Stimulated activated CD4-positive, alpha-beta T cell treated with anti-CD3 and anti-CD28 coated beads, Interleukin-15, amount 100 ng/mL, for 1 hour (primary cell): ENCODE measurements at places on chromosomes 6 and 20.
A peak's percentile ranks its signal among the peaks of the same experiment; 100 is the strongest.

GRCh38 chr6:31834367-31835250, 7.1 kb downstream of the HSPA1B start:
- DNase-seq, result peak; percentile 71

GRCh38 chr20:49278818-49279676, 1.2 kb upstream of the ZNFX1 start:
- no peak for DNase-seq

DNA sequence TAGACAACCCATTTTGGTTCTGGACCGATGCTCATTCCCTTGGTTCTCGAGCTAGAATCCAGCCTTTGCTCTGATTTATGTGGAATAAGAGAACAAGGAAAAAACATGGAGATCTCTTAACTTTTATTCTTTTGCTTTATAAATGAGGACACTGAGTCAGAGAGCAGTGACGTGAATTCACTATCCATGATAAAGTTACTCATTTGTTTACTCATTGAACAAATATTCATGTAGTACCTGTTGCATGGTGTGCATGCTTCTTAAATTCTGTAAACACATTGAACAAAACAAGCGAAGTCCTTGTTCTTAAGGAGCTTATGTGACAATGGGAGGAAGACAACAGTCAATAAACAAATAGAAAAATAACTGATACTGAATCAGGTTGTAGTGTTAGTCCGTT, 56.9 kb downstream of the BMP2 start:
- DNase-seq, result no peak

DNA sequence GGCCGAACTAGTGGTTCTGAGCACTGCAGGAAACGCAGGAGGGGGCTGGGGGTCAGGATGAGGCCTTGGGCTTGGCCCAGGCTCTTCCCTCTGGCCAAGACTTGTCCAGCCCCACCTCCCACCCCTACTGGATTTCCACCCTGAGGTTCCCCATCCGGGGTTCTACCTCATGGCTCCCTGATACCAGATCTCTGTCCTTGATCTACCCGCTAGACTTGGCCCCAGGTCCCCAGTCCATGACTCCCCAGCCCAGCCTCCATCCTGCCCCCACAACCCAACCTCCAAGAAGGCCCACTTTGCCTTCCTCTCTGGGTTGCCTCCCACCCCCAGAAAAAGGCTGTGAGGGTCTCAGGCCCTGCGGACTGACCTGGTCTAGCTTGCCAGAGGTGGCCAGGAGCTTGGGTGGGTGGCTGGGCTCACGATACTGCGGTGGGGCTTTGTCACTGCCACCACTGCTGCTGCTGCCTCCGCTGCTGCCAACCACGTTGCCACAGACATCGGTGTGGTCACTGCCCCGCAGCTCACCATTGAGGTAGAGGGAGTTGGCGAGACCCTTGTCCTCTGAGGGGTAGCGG, 6.8 kb upstream of the FASTKD5 start:
- DNase-seq, result no peak

DNA sequence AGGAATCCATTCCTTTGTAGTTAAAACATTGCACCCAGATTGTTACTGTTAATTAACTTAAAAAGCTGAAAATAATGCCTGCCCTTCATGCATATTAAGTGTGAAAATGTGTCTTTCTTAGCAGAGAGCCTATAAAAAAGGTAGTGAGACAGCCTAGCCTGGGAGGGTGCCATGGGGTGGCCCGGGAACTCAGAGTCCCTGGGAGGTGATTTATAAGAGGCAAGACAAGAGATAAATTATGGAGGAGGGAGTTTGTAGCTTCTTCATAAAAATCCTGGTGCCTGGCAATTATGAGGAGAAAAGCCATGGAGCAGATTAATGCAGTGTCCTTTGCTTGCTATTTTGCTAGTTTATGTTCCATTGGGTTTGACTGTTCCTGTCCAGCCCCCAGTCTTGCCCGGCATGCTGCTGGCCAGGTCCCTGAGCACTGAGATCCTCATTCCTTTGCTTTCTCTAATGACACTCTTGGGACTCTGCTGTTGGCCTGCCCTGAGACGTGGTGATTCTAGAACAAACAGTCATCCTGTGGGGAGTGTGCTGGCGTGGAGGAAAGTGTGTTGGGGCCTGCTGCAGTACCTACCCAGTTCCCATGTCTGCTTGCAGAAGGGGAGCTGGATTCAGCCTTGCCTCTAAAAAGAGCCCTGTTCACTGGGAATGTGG, 4.2 kb downstream of the MLN start:
- no peak for DNase-seq

DNA sequence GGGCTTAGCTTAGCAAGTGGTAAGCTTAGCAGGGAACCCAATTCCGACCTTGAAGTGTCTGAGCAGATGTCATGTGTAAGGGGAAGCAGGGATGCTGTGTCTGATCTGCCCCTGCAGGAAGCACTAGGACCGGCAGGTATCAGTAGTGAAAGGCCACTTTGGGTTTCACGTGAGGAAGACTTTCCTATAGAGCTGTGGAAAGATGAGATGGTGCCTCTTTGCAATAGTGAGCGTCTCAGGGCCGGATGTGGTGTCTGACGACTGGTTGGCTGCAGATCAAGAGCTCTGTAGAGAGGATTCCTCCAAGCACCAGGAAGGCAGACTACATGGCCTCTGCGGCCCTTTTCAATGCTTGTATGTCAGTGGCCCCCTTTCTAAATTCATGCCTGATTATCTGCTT, 98.3 kb downstream of the TIAM2 start:
- DNase-seq, result no peak

DNA sequence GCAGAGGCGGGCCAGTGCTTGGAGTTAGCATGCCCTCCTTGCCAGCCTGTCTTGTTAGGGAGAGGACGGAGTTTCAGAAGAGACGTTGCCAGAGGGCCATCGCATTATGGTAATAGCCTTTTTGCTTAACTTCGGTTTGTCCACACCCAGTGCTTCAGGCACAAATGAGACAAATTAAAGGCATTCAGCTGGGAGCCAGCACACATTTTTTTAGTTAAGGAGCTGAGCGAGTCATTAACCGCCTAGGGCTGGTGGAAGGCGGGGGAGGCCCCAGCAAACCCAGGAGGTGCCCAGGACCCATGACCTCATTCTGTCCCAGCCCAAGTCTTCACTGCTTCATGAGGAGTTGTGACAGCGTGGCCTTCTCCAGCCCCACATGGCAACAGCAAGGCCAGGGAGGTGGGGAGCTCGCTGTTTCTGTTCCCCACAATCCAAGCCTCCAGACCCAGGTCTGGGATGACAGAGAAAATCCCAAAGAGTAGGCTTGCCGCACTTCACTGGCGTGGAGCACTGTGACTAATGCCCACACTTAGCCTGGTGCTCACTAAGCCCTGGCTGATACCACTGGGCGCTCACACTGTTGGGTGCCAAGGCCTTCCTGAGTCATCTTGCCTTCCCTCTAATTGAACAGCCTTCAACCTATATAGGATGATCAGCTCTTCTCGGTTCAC, 237.1 kb downstream of the ANKRD60 start:
- no peak for DNase-seq

GRCh38 chr6:143679041-143679440, 1.3 kb downstream of the PHACTR2 start:
- DNase-seq, result no peak

GRCh38 chr6:129966125-129966524, 52.3 kb upstream of the L3MBTL3 start:
- no peak for DNase-seq

- DNase-seq, result no peak
These were observed 26.0 kb downstream of the SLC17A9 start for GRCh38 chr20:62978561-62978943.

- DNase-seq, result no peak
These were observed 518.0 kb upstream of the SLC35B3 start for GRCh38 chr6:8953310-8953709.

GRCh38 chr6:169108753-169109152, 144.9 kb downstream of the THBS2 start:
- no peak for DNase-seq

DNA sequence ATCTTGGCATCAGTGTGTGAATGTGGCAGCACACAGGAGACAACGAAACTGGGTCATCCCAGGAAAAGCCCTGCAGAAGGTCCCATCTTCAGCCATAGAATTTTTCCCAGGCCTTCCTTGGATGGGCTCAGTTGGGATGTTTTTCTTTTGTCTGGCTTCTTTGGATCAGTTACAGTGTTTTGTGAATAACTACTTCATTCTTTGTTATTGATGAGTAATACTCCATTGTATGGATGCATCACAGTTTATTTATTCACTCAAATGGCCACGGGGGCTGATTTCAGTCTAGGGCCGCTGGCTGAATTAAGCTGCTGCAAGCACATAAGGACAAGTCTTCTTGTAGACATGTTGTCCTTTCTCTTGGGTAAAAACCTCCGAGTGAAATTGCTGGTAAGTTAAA, 81.3 kb upstream of the CD93 start:
- DNase-seq, result no peak

DNA sequence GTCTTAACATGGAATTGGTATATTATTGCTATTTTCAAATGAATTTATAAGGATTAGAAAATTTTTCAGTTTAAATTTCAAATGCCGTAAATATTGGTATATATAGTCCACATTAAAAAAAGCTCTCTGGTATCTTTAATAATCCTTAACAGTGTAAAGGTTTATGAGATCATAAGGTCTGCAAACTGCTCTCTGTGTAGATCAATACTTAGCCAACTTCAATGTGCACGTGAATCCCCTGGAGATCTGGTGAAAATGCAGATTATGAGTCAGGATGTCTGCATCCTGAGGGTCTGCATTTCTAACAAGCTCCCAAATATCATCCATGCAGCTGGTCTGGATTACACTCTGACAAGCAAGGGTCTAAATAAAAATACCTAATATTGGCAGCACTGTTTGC, 43.5 kb downstream of the LAMA4 start:
- DNase-seq, result no peak

GRCh38 chr6:115882174-115882573, 178.5 kb downstream of the FRK start:
- no peak for DNase-seq

GRCh38 chr6:21587179-21587960, 6.2 kb upstream of the SOX4 start:
- DNase-seq, result no peak

- DNase-seq, result no peak
These were observed 47.4 kb downstream of the SLC35B3 start for GRCh38 chr6:8387942-8388437.

DNA sequence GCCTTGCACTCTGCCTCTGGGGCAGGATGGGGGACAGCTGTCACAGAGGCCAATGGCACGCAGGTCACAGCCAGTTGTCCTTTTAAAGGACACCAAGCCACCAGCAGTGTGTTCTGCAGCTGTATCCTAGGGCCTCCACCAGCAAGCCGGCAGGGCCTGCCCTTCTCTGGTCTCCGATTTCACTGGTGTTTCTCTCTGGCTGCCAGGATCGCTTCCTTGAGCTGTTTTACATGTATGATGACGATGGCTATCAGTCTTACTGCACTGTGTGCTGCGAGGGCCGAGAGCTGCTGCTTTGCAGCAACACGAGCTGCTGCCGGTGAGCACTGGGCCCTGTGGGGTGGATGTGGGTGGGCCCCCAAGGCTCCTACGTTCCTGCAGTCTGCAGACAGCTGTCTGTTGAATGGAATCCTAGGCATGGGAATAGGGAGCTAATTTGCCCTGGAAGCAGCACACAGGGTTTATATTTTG, 22.7 kb upstream of the MAPRE1 start:
- DNase-seq, result no peak

GRCh38 chr6:31958412-31958740, 395 bp downstream of the NELFE start:
- DNase-seq, result no peak

GRCh38 chr6:74798302-74798701, 407.6 kb downstream of the COL12A1 start:
- no peak for DNase-seq

DNA sequence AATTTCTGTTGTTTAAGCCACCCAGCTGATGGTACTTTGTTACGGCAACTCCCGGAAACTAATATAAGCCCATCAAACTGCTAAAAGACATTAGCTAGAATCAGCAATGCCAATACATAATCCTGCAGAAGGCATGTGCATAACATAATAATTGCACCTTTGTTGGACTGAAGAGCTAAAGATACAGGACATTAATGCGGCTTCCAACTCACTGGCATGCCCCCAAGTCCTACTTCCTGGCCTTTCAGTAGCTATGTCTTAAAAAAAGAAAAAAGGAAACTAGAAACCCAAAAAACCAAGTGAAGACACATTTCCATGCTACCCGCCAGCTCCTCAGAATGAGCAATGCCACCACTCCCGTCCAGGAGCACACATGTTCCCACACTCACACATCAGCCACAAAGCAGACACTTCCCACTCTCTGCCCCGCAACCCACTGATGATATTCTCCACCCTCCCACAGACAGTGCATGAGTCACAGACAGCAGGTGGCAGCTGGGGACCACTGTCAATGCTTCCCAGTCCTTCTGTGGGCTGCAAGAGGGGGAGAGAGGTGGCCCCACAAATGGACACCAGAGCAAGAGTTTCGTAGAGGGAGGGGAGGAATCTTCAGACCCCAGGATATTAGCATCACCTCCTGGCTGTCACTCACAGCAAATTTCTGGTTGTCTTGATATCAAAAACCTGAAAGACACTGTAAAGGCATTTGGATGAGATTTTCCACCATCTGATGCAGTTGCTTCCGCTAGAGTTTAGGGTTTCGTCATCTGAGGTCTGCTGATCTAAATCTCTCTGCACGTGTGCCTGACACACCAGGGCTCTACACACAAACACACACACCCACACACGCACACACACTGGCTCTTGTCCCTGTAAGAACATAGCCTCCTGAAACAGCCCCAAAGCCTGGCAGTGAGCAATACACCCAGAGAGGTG, 32.8 kb downstream of the GFOD1 start:
- peak; percentile 51 for DNase-seq

DNA sequence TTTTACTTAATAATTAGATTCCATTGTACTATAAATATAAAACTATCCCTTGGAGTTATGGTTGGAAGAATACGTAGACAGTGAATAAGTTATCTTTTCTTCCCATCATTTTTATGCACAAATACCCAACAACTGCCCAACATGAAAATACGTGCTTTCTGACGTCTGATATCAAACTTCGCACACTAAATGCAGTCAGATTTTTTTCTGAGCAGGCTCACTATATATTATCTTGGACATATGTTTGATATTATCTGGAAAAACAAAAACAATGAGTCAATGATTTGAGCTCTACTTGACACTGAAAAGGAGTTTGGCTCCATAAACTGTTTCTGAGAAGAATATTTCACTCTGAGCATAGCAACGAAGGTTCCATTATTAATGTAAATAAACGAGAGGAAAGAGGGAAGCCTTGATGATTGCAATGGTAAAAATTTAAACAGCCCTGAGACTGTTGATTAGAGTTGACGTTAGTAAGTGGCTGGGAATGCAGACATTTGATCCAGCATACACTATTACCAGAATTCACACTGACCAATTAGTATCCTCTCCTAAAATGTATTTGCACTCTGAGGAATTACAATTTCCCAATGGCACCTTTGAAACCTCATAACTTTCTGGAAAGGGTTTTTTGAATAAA, 1090.0 kb downstream of the EPHA7 start:
- no peak for DNase-seq

GRCh38 chr6:28458568-28458967, 15.3 kb upstream of the ZSCAN23 start:
- DNase-seq, result no peak

DNA sequence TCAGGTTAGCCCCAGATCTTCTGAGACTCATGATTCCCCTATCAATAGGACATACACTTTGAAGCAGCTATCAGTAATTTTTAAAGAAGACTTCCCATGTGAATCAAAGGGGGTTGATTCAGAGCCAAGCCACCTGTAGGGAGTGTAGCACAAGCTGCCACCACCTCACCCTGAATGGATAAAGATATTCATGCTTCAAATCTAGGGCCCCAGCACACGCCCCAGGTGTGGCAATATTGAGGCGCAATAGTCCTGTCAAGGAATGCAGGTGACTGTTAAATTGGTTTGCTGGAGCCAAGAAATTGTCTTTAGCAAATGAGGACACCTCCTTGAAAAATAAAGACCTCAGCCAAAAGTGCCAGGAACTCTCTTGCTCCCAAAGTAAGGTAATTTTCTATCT, 404.4 kb downstream of the MAFB start:
- DNase-seq, result no peak
